ENCODE measurements at places on chromosomes 4 and X. TPM values are rescaled to one million over a fixed set of nuclear protein-coding genes. Genes with fewer than 3 reads are reported as not detected.

Gene CPLX1
- total RNA-seq: 3.3 TPM

Gene SLC16A2
- 23.2 TPM for total RNA-seq

Gene TCEAL7
- total RNA-seq: 8.1 TPM

Gene SLC9B1
- 0.81 TPM for total RNA-seq

Gene PDLIM5
- 154 TPM for total RNA-seq

Gene PF4V1
- not detected for total RNA-seq

Gene WDR13
- 156 TPM for total RNA-seq

Gene ZGRF1
- 2.6 TPM for total RNA-seq

Gene BLTP1
- 71.4 TPM for total RNA-seq

Gene FREM3
- 0.12 TPM for total RNA-seq

Gene SEPSECS
- 17.2 TPM for total RNA-seq

Gene PCDH18
- 23.7 TPM for total RNA-seq

Gene LUZP4
- total RNA-seq: not detected

Gene MAGEA1
- total RNA-seq: not detected

Gene HEPH
- total RNA-seq: 50.8 TPM

Gene HS6ST2
- total RNA-seq: 1.2 TPM

Gene SHISA3
- total RNA-seq: 0.58 TPM

Gene CXorf49
- total RNA-seq: not detected

Gene PGAM4
- not detected for total RNA-seq

Gene NAP1L2
- total RNA-seq: 4.4 TPM

Gene NCBP2L
- total RNA-seq: not detected

Gene ZFX
- 66.4 TPM for total RNA-seq

Gene SSX2B
- total RNA-seq: 0.26 TPM

Gene TTC29
- not detected for total RNA-seq

Gene GC
- 2,230 TPM for total RNA-seq
